ENCODE measurements at places on chromosomes 4 and X. TPM values are rescaled to one million over a fixed set of nuclear protein-coding genes. Genes with fewer than 3 reads are reported as not detected.

The PGRMC1 gene
- total RNA-seq, result 30.9 TPM

The TKTL2 gene
- not detected for total RNA-seq

The PAGE5 gene
- total RNA-seq, result not detected

The MMRN1 gene
- 1.2 TPM for total RNA-seq

The LDOC1 gene
- 20.8 TPM for total RNA-seq

DNA sequence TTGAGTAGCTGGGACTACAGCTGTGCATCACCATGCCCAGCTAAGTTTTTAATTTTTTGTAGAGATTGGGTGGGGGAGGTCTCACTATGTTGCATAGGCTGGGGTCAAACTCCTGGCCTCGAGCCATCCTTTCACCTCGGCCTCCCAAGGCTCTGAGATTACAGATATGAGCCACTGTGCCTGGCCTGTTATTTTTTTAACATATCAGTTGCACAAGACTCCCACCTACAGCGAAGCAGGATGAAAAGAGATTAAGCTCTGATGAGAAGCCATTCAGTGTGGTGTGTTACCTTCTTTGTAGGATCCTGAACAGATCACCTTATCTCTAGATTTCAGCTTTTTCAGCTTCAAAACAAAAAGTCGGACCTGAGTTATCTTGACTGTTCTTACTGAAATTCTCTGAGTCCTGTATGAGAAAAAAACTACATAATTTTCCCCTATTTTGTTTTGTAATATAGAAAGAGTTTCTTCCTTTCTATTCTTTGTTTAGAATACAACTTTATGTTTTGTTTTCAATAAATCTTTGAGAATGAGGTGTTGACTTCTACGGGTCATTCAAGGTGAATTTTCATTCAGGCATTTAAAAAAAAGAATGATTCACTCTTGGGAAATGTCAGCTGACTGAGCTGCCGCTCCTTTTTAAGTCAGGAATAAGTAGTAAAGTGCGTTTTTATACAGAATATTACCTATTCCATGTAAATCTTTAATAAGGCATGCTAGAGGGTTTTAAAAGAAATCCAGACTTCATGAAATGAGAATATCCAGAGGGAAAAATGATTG is 134.6 kb downstream of the ARSF start:
- H3K27ac ChIP-seq, result no peak overlapping the region
- no peak for DNase-seq
- no peaks in the 10 kb centered on the region for H3K36me3 ChIP-seq
- H3K4me3 ChIP-seq, result no peak overlapping the region

- H3K27me3 ChIP-seq, result no peaks in the 10 kb centered on the region
- H3K4me1 ChIP-seq, result peaks cover 62% of the 10 kb centered on the region
- H3K4me3 ChIP-seq, result peak overlapping the region; percentile 30
- H3K27ac ChIP-seq, result peak overlapping the region; percentile 58
- DNase-seq, result no peak
- no peaks in the 10 kb centered on the region for H3K36me3 ChIP-seq
Observed at GRCh38 chr4:142556570-142557238, 289.4 kb downstream of the INPP4B start.

- no peak overlapping the region for H3K27ac ChIP-seq
- DNase-seq, result no peak
- no peak overlapping the region for H3K4me3 ChIP-seq
Observed at GRCh38 chr4:119027811-119028210, 107.8 kb upstream of the MYOZ2 start.

- H3K27me3 ChIP-seq, result no peaks in the 10 kb centered on the region
- DNase-seq, result no peak
- H3K27ac ChIP-seq, result no peak overlapping the region
- H3K4me1 ChIP-seq, result no peaks in the 10 kb centered on the region
- peaks cover 5% of the 10 kb centered on the region for H3K36me3 ChIP-seq
- no peak overlapping the region for H3K4me3 ChIP-seq
Observed at GRCh38 chr4:152038238-152038637, 277.4 kb upstream of the GATB start.

Data from activated CD4-positive, alpha-beta memory T cell treated with anti-CD3 and anti-CD28 coated beads, Interleukin-2, amount 10 ng/mL, durations not matched to agents 7 days and 5 days (primary cell).